Astrocyte (in vitro differentiated cells and primary cell): ENCODE measurements at places on chromosomes 11 and 22.

GRCh38 chr11:106468531-106468930 lies 391.1 kb downstream of the AASDHPPT start:
- DNase-seq: no peak

GRCh38 chr11:130804306-130805076 lies 111.8 kb downstream of the SNX19 start:
- DNase-seq: no peak

- DNase-seq: no peak
These were observed 221.4 kb downstream of the C11orf91 start for GRCh38 chr11:33479231-33479630.

DNA sequence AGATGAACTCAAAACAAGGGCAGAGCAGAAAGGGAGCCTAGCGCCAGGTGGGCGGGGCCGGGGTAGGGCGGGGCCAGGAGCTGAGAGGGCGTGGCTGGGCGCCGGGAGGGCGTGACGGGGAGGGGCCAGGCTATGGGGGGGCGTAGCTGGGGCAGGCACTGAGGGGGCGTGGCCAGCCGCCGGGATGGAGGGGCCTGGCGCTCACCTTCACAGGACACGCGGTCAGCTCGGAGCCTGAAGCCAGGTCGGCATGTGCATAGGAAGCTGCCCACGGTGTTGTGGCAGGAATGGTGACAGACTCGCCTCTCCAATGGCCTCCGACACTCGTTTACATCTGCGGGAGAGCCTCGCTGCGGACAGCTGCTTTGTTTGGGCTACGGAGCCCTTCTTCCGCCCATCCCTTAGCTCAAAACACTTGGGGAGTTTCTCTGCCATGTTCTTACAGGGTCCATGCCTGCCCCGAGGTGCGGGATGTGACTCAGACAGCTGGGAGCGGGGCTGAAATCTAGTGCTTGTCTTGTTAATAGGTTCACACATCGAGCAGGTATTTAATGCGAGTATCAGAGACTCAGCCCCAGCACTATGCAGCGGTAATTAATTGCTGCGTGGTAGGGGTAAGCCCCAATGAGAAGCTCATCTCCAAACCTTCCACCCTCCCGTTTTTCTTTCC lies 13.4 kb downstream of the VWCE start:
- DNase-seq: no peak

GRCh38 chr22:36768616-36769015 lies 7.3 kb downstream of the IFT27 start:
- DNase-seq: no peak

- no peak for DNase-seq
These were observed 201.5 kb upstream of the LUZP2 start for GRCh38 chr11:24295360-24295759.

- no peak for DNase-seq
These were observed 177.5 kb upstream of the CTSC start for GRCh38 chr11:88515002-88515401.

GRCh38 chr22:39833610-39834009 lies 60.0 kb downstream of the ENTHD1 start:
- no peak for DNase-seq

- DNase-seq: no peak
These were observed 93.4 kb upstream of the SEPTIN5 start for GRCh38 chr22:19620742-19621371.

DNA sequence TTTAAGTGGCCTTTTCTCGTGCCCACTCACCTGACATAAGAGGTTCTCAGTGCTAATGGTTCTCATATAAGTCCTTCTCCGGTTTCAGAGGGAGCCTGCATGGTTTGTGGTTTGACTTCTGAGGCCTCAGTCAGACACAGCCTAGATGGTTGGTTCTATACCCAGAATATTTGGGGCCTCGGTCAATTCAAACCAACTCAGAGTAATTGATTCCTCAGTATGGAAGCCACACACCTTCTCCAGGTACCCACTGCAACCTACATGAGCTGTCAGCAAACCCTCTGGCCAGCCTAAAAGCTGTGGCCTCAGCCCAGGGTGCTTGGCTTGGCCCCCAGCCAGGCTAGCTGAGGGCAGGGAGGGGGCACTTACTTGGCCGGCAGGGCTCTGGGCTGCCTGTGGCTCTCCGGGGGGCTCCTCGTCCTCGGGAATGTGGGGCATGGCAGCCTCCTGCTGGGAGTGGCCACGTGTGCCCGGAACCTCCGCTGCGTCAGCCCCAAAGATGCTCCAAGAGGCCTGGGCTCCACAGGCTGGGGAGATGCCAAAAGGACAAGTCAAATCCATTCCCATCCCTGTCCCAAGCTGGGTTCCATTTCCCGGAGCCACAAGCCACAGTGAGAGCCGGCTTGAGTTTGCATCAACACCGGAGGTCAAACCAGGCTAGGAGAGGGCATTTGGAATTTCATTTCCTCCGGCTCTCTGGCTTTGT lies 41.7 kb downstream of the IRAG1 start:
- DNase-seq: no peak

GRCh38 chr11:38593649-38594048 lies 1995.6 kb upstream of the RAG2 start:
- peak; percentile 82 for DNase-seq
